ENCODE measurements at places on chromosomes 12 and 14. TPM values are rescaled to one million over a fixed set of nuclear protein-coding genes. Genes with fewer than 3 reads are reported as not detected.

- H3K27ac ChIP-seq, result no peak overlapping the region
- DNase-seq, result no peak
- H3K4me3 ChIP-seq, result no peak overlapping the region
- no peaks in the 10 kb centered on the region for H3K27me3 ChIP-seq
- no peaks in the 10 kb centered on the region for H3K4me1 ChIP-seq
Measured at GRCh38 chr14:23382276-23382675, 5.4 kb downstream of the CMTM5 start.

Gene TWF1
- total RNA-seq, result 108 TPM

GRCh38 chr12:93361151-93361919 is 16.4 kb upstream of the NUDT4 start:
- no peaks in the 10 kb centered on the region for H3K27me3 ChIP-seq
- no peak overlapping the region for H3K4me3 ChIP-seq

DNA sequence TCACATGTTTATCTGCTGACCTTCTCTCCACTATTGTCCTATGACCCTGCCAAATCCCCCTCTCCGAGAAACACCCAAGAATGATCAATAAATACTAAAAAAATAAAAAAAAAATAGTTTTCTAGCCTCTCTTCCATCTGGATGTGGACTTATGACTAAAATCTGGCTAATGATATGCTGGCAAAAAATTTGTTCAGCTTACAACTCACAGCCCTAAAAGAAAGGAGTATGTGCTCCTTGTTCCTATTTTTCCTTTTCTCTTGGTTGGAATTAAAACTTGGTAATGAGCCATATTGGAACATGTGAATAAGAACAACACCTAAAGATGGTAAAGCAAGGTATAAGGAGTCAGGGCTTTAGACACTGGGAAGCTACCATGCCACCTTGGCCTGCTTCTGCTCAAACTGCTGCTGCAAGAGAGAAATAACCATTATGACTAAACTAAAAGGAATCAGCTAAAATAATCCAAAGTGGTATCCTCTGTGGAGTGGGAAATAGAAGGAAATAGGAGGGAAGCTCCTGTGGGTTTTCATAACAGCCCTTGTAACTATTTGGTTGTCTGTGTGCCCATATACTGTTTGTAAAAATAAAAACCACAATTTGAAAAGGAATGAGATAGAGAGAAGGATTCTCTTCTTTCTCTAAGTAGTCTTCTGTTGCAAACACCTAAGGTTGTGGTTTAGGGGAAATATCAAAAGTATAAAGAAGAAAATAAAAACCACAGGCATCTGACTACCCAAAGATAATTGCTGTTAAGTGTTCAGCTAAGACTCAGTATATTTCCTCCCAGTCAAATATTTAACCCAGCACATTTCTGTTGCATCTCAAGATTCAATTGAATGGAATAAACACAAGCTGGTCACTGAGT is 53.8 kb downstream of the SDR9C7 start:
- H3K4me3 ChIP-seq, result no peak overlapping the region
- H3K4me1 ChIP-seq, result no peaks in the 10 kb centered on the region
- no peaks in the 10 kb centered on the region for H3K27me3 ChIP-seq
- H3K36me3 ChIP-seq, result no peaks in the 10 kb centered on the region

DNA sequence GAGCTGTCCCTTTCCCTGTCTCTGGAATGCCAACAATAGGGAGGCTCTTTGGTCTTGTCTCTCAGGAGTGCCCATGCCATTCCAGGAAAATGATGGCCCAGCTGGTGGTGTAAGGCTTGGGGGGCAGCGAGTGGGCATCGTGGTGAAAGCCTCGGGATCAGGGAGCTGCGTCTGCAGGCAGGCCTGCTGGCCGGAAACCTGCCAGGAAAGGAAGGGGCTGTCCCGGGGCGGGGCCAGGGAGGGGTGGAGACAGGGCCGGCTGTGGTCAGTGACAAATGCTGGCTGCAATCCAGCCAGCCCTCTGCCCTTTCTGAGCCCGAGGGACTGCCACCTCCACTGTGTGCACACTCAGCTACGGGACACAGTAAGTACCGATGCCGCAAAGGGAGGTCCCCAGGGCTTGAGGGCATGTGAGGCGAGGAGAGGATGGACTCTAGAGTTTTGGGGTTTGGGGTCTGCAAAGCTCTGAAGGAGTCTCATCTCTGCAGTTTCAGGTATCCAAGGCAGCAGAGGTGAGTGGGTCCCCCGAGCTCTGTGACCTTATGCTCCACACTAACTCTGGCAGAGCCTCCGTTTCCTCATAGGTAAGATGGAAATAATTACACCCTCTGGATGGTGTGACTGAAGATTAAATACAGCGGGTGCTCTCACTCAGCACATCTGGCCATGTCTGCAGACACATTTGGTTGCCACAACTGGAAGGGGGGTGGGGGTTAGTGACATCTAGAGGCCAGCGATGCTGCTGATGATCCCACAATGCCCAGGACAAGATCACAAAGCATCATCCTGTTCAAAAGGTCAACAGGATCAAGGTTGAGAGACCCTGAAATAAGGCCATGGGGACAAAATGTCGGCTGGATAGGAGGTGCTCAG is at the start of gene SERPINA5:
SERPINA5 (plus strand) TSS at position 300 of the 873 bp plus-strand sequence. CDS start 5,937 bp downstream, outside the sequence.
- H3K4me3 ChIP-seq, result no peak within 1 kb of the TSS
- no peak for DNase-seq
- no peak within 1 kb of the TSS for H3K27ac ChIP-seq
- H3K4me1 ChIP-seq, result no peaks in the 10 kb centered on the region

DNA sequence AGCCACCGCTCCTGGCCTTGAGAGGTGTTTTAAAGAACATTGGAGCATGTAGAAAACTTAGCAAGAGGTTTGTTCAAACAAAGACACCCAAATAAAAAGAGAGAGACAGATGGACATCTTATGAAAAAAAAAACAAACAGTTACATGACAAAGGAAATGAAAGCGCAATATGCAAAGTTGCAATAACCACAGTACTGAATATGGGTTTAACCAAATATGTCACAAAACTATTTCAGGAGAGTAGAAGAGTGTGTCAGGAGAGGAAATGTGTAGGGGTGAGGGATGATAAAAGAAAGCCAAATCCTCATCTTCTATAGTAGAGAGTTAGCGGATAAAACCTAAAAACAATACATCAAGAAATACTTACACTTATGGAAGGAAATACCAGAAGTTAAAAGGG is 98.4 kb downstream of the GTF2A1 start:
- no peak overlapping the region for H3K27ac ChIP-seq
- no peak for DNase-seq
- H3K27me3 ChIP-seq, result no peaks in the 10 kb centered on the region
- H3K4me1 ChIP-seq, result no peaks in the 10 kb centered on the region

GRCh38 chr12:105261010-105261409 is 25.0 kb upstream of the APPL2 start:
- peaks cover 7% of the 10 kb centered on the region for H3K4me1 ChIP-seq
- H3K4me3 ChIP-seq, result no peak overlapping the region
- H3K36me3 ChIP-seq, result no peaks in the 10 kb centered on the region
- DNase-seq, result no peak
- no peaks in the 10 kb centered on the region for H3K27me3 ChIP-seq
- H3K27ac ChIP-seq, result no peak overlapping the region

Gene OAS1
- total RNA-seq, result 15.3 TPM

DNA sequence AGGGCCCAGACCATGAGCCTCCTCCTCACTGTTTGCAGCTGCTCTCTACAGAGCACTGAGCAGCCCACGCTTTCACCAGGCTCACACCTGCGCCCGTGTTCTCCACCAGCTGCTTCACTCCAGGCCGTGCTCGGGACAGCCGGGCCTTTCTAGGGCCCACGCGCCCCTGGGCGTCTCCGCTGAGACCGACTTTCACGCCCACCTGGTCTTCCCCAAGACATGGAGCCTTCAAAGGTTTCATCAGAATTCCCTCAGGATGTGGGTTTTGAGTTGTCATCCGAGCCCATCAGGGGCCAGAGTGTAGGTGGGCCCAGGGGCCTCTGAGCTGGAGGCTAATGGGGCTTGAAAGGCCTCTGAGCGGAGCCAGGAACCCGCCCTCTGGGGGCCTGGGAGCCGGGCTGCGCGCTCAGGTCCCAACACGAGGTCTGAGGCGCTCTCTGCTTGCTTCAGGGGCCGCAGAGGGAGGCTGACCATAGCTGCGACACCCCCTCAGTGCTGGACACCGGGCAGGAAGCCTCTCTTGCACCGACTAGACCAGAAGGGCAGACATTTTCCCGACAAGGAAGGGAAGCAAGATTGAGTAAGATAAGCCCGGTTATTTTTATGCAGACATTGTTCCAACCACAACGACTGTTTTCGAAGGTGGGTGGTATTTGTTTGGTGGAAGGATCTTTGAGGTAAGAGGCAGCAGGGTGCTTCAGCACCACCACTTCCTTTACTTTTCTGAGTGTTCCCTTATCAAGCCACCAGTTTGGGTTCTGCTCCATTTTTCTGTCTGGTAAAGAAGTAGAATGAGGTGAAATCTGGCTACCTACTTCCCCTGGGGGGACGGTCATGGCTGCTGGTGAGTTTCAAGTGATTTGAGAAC is 125.0 kb upstream of the FUT8 start:
- no peaks in the 10 kb centered on the region for H3K36me3 ChIP-seq
- no peaks in the 10 kb centered on the region for H3K27me3 ChIP-seq
- H3K4me3 ChIP-seq, result no peak overlapping the region
- no peak for DNase-seq
- peaks cover 3% of the 10 kb centered on the region for H3K4me1 ChIP-seq

- H3K36me3 ChIP-seq, result peaks cover 8% of the 10 kb centered on the region
- peak; percentile 8 for DNase-seq
- H3K4me1 ChIP-seq, result peaks cover 42% of the 10 kb centered on the region
- H3K27ac ChIP-seq, result peak overlapping the region; percentile 85
- H3K4me3 ChIP-seq, result peak overlapping the region; percentile 82
Measured at GRCh38 chr14:73058922-73059673, 764 bp downstream of the RBM25 start.

Gene LGMN
- 167 TPM for total RNA-seq

Gene ACSM4
- total RNA-seq, result not detected

DNA sequence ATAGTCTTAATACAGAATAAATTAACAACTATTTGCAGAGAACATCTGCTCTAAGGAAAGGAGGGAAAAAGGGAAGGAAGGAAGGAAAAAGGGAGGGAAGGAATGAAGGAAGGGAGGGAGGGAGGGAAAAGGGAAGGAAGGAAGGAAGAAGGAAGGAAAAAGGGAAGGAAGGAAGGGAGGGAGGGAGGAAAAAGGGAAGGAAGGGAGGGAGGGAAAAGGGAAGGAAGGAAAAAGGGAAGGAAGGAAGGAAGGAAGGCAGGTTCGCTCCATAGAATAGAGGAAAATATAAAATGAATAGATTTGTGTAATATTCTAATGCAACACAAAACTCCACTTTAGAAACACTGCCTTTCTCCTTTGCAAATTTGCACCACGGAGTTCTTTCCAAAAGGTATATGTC is 16.6 kb downstream of the KICS2 start:
- DNase-seq, result no peak
- H3K27ac ChIP-seq, result no peak overlapping the region
- no peaks in the 10 kb centered on the region for H3K36me3 ChIP-seq
- no peaks in the 10 kb centered on the region for H3K27me3 ChIP-seq

Gene NELL2
- total RNA-seq, result 6.0 TPM

Gene RND1
- total RNA-seq, result 2.6 TPM

- no peak overlapping the region for H3K4me3 ChIP-seq
- no peaks in the 10 kb centered on the region for H3K27me3 ChIP-seq
- no peak for DNase-seq
- no peak overlapping the region for H3K27ac ChIP-seq
- H3K4me1 ChIP-seq, result peaks cover 22% of the 10 kb centered on the region
Measured at GRCh38 chr14:91140672-91141071, 26.8 kb downstream of the DGLUCY start.

GRCh38 chr12:104506676-104507401 is 50.1 kb downstream of the CHST11 start:
- no peak overlapping the region for H3K27ac ChIP-seq

- no peak for DNase-seq
- H3K27me3 ChIP-seq, result no peaks in the 10 kb centered on the region
- no peaks in the 10 kb centered on the region for H3K4me1 ChIP-seq
- H3K27ac ChIP-seq, result no peak overlapping the region
Measured at GRCh38 chr14:94474581-94475031, 1.4 kb downstream of the SERPINA9 start.

Gene PLEKHG7
- total RNA-seq, result not detected

DNA sequence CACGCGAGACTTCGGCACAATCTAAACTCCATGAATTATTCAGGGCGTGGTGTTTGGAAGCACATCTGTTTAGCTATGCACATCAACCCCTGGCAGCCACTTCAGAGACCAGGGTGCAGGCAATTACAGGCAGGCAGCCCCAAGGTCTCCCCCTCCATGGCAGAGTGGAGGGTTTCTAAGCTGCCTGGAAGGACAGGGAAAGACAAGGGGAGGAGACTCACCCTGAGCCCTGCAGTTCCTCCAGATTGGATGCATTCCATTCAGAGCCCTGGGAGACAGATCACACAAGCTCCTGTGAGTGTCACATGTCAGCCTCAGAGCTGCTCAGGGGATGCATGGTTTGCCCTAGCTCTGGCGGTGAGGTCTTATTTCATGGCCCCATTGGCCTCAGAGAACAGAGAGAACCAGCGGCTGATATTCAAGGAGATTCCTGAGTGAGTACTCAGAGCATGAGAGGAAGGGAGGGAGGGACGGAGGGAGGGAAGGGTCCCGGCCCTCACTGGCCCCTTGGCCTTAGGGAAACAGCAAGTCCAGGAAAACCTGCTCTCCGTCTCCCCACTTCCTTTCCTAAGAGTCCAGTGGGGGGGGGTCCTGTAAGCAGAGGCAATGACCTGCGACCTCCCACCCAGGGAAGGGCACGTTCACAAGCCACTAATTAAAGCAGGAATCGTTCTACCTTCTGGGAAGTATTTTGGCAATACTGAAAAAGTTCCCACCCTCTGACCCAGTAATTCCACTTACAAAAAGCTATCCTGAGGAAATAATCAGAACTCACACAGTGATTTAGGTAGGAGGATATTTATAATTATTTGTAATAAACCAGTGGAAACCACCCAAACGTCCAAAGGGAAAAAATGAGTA is 55.1 kb downstream of the SSH1 start:
- H3K36me3 ChIP-seq, result peaks cover 42% of the 10 kb centered on the region
- H3K27ac ChIP-seq, result peak overlapping the region; percentile 93
- H3K4me3 ChIP-seq, result peak overlapping the region; percentile 41
- DNase-seq, result no peak
- H3K4me1 ChIP-seq, result peaks cover 36% of the 10 kb centered on the region

GRCh38 chr14:54653712-54654469 is 87.0 kb downstream of the SAMD4A start:
- H3K27ac ChIP-seq, result peak overlapping the region; percentile 90
- no peak for DNase-seq
- H3K4me1 ChIP-seq, result peaks cover 43% of the 10 kb centered on the region
- no peaks in the 10 kb centered on the region for H3K36me3 ChIP-seq
- no peaks in the 10 kb centered on the region for H3K27me3 ChIP-seq

GRCh38 chr12:20451761-20452160 is 83.4 kb downstream of the PDE3A start:
- H3K27me3 ChIP-seq, result no peaks in the 10 kb centered on the region
- no peak overlapping the region for H3K27ac ChIP-seq
- H3K4me1 ChIP-seq, result peaks cover 57% of the 10 kb centered on the region
- no peaks in the 10 kb centered on the region for H3K36me3 ChIP-seq
- DNase-seq, result no peak

GRCh38 chr12:6959058-6959804 is 8.1 kb downstream of the PTPN6 start:
- no peak for DNase-seq
- H3K27me3 ChIP-seq, result no peaks in the 10 kb centered on the region
- no peaks in the 10 kb centered on the region for H3K36me3 ChIP-seq
- peak overlapping the region; percentile 20 for H3K4me3 ChIP-seq
- H3K4me1 ChIP-seq, result peaks cover 6% of the 10 kb centered on the region

Gene TEX52
- total RNA-seq, result not detected

Gene KERA
- not detected for total RNA-seq

Gene CMKLR1
- 56.6 TPM for total RNA-seq

Gene GLIPR1
- total RNA-seq, result 103 TPM

- peaks cover 61% of the 10 kb centered on the region for H3K4me1 ChIP-seq
- DNase-seq, result no peak
- no peaks in the 10 kb centered on the region for H3K27me3 ChIP-seq
Measured at GRCh38 chr12:47773858-47774580, 981 bp downstream of the SLC48A1 start.

Gene WNT1
- total RNA-seq, result 1.2 TPM
